A549 (cell line): ENCODE measurements at places on chromosomes 6 and 20. TPM values are rescaled to one million over a fixed set of nuclear protein-coding genes. Genes with fewer than 3 reads are reported as not detected.

- no peak for DNase-seq
These were observed 34.1 kb upstream of the SLC35D3 start for GRCh38 chr6:136887953-136888352.

The ZNF335 gene
- 9.1 to 10.3 TPM (median 9.3 TPM) in 3 replicates for polyA plus RNA-seq

The SLC35A1 gene
- 13.0 to 13.6 TPM (median 13.5 TPM) in 3 replicates for polyA plus RNA-seq

The FNDC1 gene
- 0.01 to 0.04 TPM in 2 of 3 replicates, not detected in the other for polyA plus RNA-seq

The PRDM13 gene
- 0.41 to 0.59 TPM (median 0.44 TPM) in 3 replicates for polyA plus RNA-seq

- DNase-seq = peak; percentile 60
These were observed 58.0 kb upstream of the SALL4 start for GRCh38 chr20:51860111-51860882.
